NAMALWA (cell line): ENCODE measurements at places on chromosomes 2 and 18.
A peak's percentile ranks its signal among the peaks of the same experiment; 100 is the strongest.

DNA sequence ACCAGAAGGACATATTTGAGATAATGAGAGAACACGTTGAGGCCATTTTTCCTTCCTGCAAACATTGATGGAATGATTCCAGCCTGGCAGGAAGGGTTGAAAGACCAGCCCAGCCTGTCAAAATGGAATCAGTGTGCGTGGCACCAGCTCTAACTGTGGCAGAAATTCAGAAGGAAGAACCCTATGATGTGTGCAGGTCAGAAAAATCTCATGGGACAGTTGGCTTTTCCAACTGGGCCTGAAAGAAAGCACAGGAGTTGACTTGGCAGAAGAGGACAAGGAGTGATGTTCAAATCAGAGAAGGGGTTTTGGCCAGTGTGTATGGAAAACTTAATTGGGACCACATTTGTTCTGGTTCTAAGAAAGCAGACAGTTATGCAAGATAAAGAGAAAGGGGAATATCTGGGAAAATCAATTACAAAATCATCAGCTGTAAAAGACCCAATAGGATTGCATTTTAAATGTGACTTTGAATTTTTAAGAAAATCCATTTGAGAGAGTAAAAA, 192.8 kb upstream of the PID1 start:
- no peak for DNase-seq

DNA sequence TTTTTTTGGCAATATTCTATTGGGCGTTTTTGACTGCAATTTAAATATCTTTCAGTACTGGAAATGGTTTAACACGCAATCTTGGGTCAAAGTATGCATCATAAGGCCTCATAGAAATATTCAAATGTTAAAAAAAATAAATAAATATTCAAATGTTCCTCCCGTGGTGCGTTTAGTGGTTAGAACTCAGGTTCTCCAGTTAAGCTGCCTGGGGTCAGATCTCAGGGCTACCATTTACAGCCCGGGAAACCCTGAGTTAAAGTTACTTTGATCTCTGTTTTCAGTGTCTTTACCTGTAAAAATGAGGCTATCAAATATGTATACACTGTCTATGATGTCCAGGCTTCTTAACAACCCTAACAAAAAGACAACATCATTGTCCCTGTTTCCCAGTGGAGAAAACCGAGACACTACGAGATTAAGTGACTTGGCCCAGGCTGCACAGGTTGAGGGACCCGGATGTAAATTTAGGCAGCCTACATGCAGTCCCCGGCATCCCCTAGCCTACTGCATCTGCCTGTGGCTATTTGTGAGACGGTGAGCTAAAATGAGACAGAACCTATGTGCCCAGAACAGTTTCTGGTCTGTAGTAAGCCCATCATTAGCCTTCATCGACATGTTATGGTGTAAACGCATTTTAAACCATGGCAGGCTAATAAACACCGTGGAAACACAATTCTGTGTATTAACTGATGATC, 1.7 kb downstream of the FHL2 start:
- DNase-seq = no peak

GRCh38 chr2:229733611-229734245, 19.4 kb upstream of the DNER start:
- DNase-seq = no peak

- DNase-seq = no peak
These were observed 211.9 kb downstream of the EXOC6B start for GRCh38 chr2:72613931-72614330.

- DNase-seq = no peak
These were observed 111.8 kb downstream of the EPB41L3 start for GRCh38 chr18:5431836-5432575.

GRCh38 chr2:25276569-25277465, 64.9 kb downstream of the DNMT3A start:
- peak; percentile 67 for DNase-seq

DNA sequence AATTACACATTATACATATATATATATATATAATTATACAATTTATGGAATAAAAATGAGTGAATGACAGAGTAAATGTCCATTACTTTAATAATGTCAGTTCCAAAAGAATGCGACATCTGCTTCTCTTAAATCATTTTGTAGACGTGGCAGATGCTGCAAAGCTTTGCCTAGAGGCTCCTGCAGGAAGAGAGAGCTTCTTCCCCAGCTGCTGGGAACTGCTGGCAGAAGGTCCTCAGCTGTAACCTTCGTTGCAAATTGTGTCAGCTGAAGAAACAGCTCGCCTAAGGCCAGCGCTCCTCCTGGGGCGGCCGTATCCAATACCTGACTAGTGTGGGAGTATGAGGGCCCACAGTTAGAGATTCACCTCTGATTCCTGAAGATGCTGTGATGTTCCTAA, 9.6 kb upstream of the THNSL2 start:
- DNase-seq = no peak

DNA sequence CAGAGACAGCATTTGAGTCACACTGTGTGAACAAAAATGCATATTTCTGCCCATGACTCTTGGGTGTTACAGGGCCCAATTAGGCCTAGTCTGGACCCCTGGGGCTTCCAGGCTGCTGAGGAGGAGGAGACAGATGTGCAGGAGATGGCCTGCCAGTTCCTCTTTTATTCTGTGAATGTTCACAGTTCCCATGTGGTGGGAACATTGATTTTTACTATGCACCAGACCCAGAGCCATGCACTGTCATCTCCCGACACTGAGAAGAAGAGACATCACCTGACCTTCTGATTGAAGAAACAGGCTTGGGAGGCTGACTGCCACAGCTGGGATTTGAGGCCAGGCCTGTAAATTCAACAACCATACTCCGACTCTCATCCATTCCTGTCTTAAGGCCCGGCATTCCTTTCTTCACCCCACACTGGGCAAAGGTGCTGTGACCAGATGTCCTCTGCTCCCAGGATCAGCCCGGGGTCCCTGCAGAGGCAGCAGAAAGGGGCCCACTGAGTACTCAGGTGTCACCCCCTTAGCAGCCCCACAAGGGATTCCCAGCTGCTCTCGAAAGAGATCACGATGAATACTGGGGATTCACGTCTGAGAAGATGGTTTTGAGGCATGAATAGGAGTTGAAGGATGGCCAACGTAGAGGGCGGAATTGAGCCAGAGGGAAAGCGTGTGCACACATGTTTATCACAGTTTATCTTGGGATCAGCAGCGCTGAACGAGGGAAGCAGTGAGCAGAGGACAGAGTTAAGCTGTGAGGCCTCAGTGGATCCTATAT, 3.6 kb upstream of the TFCP2L1 start:
- DNase-seq = no peak

GRCh38 chr2:118850168-118850900, 2.9 kb upstream of the EN1 start:
- DNase-seq = no peak

- no peak for DNase-seq
These were observed 1282.4 kb upstream of the PIK3C3 start for GRCh38 chr18:40672590-40672989.

GRCh38 chr2:219631406-219631891, 4.0 kb downstream of the SLC4A3 start:
- DNase-seq = no peak

- no peak for DNase-seq
These were observed 138.8 kb upstream of the COPS8 start for GRCh38 chr2:236946871-236947270.

DNA sequence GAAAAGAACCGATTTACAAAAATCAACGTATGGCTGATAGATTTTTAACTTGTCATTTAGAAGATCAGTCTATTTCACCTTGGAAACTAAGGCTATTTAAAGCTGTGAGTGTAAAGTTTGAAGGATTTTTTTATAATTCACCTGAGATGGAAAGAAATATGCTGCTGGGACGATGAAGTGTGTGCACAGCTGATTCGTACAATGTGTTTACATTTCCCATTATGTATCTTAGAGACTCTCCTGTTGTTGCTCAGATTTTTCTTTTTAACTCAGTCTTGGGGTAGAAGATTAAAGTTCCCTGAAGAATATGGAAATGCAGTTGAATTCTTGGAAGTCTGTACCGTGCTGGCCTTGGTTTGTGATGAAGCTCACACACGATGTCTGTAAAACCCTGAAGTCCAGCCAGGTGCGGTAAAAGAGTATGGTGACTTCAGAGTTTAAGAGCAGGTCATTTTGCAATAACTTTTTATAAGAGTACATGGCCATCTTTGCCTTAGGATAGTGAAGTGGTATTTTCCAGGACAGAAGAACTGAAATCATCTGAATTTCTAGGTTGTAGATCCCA, 250.1 kb downstream of the PRKCE start:
- no peak for DNase-seq
